ENCODE measurements at places on chromosomes 1 and 21.

GRCh38 chr21:45449658-45450422, 44.9 kb downstream of the COL18A1 start:
- no peak for DNase-seq

- no peak for DNase-seq
These were observed 51.8 kb downstream of the DOP1B start for GRCh38 chr21:36208326-36209013.

DNA sequence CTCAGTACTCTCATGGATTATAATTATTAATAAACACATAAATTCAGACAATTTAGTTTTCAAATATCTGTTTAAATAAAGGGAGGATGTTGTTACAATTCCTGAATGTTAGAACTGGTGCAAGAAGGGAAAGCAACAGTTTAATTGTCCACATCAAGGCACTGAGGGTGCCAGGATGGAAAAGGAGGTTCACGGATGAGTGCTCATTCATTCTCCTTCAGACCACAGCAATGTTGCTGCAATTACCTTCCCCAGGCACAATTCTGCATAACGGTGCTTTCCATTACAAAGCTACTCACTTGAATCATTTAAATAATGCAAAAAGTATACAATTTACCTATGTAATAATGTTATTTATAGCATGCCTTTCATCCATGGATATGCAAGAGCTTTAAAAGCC, 52.3 kb upstream of the COG2 start:
- DNase-seq, result no peak

- DNase-seq, result no peak
These were observed 27.7 kb upstream of the VWA5B1 start for GRCh38 chr1:20262810-20263534.

- DNase-seq, result no peak
These were observed 319.2 kb downstream of the SMYD3 start for GRCh38 chr1:246187834-246188372.

- no peak for DNase-seq
These were observed 92.0 kb downstream of the CASZ1 start for GRCh38 chr1:10704368-10704882.

GRCh38 chr1:182257369-182258063, 134.1 kb downstream of the GLUL start:
- DNase-seq, result no peak

- DNase-seq, result no peak
These were observed 9.4 kb downstream of the TMEM53 start for GRCh38 chr1:44664730-44665370.

DNA sequence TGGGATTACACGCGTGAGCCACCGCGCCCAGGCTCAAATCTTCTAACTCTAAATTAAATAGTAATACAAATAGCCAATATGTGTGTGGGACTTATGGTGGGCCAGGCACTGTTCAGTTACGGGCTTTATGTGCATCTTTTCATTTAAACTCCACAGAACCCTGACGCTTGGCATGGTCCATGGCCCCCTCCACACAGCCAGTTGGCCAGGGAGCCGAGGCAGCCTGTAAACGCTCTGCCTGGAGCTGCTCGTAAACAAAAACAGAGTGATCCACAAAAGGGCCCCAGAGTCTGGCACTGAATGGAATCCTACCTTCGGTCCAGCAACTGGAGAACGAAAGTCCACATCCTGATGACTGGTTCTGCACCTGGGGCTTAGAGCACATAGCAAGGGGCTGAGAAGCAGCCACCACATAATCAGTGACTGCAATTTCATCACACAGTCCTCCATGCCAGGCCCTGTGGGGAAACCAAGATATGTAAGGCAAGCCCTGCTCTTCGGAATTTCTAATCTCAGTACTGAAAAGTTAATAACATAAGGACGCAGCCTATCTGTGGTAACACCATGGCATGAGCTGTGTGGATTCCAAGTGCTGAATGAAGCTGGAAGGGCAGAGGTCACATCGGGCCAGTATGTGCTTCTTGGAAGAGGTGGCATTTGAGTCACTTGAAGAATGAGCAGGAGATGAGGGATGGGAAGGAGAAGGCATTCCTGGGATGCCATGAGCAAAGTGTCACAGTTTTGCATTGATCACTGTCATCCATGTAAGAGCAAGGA, 13.5 kb upstream of the ADAMTSL4 start:
- DNase-seq, result no peak

GRCh38 chr1:30425046-30425445, 298.3 kb downstream of the MATN1 start:
- no peak for DNase-seq

- no peak for DNase-seq
These were observed 36.9 kb upstream of the KLHDC7A start for GRCh38 chr1:18443587-18444520.

DNA sequence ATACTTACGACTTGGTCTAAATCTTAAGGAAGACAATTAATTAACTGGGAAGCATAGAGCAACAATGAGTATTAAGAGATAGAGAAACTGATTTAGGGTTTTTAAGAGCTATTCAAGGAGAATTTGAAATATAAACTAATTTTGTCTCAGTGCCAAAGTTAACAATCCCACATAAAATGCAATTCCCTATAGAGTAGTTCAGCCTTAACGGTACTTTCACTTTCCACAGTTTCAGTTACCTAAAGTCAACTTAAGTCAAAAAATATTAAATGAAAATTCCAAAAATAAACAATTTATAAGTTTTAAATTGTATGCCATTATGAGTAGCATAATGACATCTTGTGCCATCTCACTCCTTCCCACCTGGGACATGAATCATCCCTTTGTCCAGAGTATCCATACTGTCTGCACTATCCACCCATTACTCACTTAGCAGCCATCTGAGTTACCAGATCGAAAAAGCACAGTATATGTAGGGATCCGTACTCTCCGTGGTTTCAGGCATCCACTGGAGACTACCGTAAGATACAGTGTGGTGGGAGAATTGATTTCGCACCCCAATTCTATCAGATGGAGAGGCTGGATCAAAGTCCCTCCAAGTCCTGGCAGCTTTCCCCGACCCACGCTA, 4.8 kb upstream of the SARS1 start:
- DNase-seq, result no peak

DNA sequence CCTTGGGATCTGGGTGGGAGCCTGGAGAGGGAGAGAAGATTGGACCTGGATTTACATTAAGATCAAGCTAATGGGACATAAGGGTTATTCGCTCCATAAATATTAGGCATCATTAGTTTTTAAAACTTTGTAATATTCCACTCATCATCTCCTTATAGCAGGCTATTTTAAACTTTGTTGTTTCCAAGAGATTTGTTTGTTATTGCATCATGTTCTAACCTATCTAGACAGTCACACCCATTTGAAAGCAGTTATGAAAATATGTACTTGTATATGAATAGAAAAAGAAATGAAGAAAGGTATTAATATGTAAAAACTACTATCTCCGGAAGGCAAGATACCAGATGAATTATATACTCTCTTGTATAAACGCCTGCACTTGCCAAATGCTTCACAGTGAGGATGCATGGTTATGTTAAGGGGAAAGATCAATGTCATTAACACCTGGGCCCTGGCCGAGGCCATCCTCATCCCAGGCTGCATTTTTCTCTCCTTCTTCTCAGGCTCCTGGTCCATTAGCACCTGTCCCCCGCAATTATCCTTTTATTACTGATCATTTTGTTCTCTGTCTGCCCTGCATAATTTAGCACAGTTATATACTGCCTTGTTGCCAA, 468.2 kb downstream of the MATN1 start:
- no peak for DNase-seq

DNA sequence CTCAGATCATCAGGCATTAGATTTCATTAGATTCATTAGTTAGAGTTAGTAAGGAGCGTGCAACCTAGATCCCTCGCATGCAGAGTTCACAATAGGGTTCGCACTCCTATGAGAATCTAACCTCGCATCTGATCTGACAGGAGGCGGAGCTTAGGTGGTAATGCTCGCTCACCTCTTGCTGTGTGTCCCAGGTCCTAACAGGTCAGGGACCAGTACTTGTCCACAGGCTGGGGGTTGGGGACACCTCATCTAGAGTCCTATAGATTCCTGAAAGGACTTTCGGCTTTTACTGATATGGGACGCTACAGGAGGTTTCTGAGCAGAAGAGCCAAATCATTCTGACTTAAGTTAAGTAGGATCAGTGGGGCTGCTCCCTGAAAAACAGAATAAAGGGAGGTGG, 91.4 kb downstream of the AKT3 start:
- DNase-seq, result no peak

- DNase-seq, result no peak
These were observed 20.4 kb downstream of the GREM2 start for GRCh38 chr1:240591564-240591963.

DNA sequence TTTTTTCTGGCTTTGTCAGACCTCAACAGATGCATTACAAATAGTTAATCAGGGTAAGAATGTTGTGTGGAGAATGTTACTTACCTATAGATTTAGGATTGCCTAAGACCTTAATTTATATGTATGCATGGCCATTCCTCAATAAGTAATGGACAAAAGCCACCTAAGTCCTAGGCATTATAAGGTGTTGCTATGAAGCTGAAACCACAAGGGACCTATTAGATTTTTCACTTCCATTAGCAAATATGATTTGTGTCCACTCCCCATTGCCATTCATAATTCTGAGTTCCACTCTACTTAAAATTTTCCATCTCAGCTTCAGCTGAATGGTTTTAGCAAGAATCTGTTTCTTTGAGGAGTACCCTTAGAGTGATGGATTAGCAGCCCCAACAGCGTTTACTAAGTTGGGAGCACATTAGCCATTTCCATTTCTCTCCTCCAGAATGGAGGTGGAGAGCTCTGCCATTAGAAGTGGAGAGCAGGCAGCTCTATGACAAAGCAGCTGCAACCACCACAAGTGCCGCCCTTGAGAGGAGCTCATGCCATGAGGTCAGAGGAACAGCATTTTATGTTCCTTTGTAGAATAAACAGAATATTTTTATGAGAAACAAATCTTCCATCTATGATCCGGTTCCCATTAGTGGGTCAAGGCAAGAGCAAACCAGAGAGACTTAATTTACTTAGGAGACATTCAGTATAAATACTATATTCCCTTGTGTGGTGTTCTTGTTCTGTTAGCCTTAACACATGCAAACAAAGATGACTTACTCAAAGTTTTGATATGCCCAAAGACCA, 28.9 kb upstream of the C1orf87 start:
- no peak for DNase-seq

GRCh38 chr1:116538544-116538943, 32.3 kb downstream of the CD58 start:
- no peak for DNase-seq

- no peak for DNase-seq
These were observed 29.1 kb downstream of the LAMB3 start for GRCh38 chr1:209622841-209623829.

- no peak for DNase-seq
These were observed 6.1 kb downstream of the FABP3 start for GRCh38 chr1:31366796-31367195.

DNA sequence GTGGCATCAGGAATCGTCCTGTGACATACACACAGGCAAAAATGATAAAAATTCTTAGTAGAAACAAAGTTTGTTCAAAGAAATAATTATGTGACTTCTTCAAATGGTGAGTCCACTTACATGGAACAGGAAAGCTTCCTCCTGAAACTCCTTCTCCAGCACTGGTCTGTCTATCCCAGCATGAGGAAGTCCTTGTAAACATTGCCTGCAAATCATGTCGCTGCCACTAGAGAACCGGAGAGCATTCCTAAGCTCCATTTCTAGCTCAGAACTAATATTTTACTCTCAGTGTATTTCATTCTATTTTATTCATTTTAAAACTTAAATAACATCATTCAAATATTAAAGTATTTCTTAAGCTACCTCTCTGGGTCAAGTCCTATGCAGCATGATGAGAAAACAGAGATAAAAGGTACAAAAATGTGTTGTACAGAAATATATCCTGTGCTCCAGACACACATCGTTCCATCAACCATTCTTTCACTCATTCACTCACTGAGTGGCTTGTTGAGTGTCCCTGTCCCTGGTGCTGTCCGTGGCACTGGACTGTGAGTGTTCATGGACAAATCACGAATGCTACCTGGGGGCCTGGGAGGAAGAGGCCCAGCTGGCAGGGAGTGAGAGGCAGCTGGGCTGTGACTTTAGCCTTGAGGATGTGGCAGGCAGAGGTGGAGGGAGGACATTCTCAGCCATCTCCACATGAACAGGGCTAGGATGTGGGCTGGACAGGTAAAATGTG, 10.0 kb downstream of the CYP4A22 start:
- DNase-seq, result no peak

DNA sequence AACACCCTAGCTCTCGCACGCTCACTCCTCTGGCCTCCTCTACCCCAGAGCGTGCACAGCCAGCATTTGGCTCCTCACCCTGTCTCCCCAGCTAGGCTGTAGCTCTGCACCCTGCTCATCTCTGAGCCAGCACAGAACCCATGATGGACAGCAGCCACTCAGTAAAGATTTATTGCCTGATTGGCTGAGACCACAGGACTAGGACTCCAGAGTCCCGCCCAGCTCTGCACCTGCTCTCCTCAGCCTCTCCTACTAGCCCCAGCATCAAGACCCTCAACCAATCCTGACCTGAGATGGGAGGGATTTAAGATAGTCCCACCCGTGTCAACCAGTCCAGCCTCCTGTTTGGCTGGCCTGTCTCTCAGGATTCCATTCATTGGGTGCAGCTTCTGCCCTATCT, 9.3 kb downstream of the C1QB start:
- DNase-seq, result no peak

DNA sequence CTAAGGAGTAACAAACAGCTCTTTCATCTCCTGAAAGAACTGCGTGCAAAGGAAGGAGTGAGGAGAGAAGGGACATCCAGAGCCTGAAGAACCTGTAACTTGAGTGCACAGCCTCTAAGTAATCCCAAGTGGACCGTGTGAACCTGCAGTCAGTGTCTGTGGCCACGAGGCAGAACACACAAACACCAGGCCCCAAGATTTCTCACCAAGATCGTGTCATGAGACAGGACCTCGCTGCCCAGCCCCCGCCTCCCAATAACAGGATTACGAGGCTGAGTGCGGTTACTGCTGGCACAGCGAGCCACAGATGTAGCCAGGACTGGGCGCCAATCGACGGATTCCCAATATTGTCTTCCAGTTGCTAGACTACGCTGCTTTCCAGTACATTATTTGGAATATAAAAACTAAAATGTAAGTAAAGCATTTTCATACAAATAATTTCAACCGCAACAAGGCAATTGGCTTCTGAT, 101.3 kb upstream of the SLC25A33 start:
- no peak for DNase-seq

Measured in central memory CD4-positive, alpha-beta T cell (primary cell).